Type B pancreatic cell (in vitro differentiated cells): ENCODE measurements at places on chromosomes 6 and 20. TPM values are rescaled to one million over a fixed set of nuclear protein-coding genes. Genes with fewer than 3 reads are reported as not detected.

DNA sequence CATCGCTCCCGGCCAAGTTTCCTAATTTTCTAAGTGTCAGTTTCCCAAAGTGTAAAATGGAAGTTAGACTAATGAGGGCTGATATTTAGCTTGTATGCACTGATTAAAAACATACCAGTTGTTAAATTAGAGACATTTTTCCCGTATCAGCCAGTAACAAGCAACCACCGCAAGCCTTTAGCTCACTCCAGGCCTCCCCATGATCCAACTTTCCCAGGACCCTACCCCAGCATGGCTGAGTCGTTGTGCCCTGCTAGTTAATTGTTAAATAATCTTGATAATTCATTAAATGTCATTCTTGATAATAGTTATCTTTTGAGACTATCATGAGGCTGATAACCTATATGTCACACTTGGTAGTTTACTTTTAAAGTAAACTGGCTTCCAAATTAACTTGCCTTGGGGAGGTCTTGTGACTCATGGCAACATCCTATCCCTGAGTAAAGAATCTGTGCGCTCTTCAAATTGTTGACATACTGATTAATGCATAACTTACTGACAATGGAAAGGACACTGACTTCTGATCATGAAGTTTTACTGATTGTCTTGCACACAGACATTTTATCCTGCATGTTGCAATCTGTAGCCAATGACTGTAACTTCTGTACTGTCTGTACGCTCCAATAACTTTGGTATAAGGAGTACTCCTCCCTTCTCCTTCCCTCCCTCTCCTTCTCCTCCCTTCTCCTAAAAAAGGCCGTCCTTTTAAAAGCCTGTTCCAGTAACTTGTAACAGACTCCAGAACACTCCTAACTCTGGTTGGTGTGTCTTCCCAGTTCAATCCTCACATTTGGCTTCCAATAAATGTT lies 6.3 kb upstream of the GTF3C6 start:
- DNase-seq, result no peak

MYH7B gene
- total RNA-seq, result 0.50 and 1.2 TPM in 2 replicates

- DNase-seq, result no peak
Observed at GRCh38 chr20:60642541-60642940, 609.5 kb upstream of the CDH4 start.

SULF2 gene
- total RNA-seq, result 89.0 and 146 TPM in 2 replicates

TCP11 gene
- not detected in 2 replicates for total RNA-seq
